ELF-1 (cell line): ENCODE measurements at places on chromosomes 1 and 21.
A peak's percentile ranks its signal among the peaks of the same experiment; 100 is the strongest.

DNA sequence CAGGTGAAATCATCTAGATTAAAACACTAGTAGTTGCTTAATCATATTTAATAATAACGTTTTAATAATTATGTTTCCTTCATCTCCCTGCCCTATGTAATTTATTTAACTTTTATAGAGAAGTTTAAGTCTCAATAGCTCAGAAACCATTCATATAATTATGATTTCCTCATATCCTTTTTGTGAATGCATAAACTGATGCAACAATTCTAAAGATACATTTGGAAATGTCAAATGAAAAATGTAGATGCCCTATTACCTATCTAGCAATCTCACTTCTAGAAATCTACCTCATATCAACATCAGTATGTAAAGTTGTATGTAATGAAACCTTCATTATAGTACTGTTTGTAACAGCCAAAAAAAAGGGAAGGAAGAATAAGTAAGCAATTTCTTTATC lies 10.5 kb downstream of the DRAM2 start:
- DNase-seq, result no peak

- DNase-seq, result no peak
Measured at GRCh38 chr1:23062271-23062670, 43.0 kb downstream of the KDM1A start.

DNA sequence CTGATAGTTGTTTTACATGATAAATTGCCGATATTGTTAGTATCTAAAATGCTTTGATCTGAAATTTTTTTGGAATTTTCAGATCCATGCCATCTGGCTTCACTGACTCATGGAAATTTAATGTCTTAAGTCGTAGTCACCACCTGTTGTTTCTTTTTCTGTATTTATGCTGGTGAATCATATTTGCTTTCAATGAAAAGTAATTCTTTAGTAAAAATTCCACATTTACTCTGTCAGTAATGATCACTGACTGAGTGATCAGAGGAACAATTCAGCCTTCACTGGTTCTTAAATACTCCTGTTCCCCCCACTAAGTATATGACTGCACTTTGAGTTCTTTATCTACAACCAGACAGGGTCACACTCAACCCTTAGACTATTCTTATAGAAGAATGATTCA lies 185.6 kb upstream of the NRIP1 start:
- no peak for DNase-seq

DNA sequence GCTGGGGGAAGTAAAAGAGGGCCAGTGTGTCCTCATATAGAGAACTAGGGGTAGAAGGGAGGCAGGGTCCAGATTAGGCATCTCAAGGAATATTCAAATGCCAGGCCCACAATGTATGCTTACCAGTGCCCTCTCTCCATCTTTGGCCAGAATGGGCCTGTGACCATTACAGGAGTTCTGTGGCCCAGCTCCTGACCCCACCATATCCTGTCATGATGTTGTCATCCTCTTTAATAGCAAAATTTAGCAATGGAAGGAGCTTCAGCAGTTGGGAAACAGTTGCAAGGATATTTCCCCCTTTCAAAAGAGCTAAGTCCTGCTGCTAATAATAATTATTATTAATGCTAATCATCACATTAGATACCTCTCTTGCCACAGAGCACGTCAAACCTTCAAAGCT lies 49.3 kb upstream of the JUN start:
- DNase-seq, result no peak

DNA sequence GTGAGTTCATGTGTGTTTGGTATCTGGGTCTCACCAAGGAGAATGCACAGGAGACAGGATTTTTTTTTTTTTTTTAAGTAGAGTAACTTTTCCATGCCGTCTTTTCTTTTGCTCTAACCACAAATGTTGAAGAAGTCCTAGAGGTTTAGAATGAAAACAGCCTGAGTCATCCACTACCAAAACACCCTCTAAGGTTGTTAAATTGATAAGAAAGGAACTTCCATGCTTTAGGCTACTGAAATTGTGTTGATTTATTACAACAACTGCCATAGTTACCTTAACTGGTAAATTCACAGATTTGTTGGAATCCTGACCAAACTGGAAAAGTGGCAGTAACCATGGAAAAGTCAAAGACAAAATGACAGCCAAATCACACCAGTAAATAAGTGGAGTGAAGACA lies 375.6 kb downstream of the AMY1C start:
- DNase-seq, result no peak

DNA sequence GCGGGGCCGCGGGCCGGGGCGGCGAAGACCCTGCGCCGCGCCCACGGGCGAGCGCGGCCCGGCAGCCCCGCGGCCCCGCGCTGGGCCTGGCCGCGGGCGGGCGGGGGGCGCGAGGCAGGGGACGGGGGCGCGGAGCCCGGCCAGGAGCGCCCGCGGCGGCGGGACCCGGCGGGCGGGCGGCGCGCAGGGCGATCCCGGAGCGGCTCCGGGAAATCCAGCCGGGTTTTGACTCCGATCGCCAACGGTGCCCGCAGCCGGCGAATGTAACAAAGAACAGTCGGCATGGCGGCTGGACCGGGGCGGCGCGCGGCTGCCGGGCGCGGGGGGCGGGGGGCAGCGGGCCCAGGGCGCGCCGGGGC lies 334 bp downstream of the PRDM15 start:
- peak; percentile 33 for DNase-seq

- DNase-seq, result no peak
Measured at GRCh38 chr1:115158181-115158580, 68.9 kb upstream of the TSPAN2 start.

DNA sequence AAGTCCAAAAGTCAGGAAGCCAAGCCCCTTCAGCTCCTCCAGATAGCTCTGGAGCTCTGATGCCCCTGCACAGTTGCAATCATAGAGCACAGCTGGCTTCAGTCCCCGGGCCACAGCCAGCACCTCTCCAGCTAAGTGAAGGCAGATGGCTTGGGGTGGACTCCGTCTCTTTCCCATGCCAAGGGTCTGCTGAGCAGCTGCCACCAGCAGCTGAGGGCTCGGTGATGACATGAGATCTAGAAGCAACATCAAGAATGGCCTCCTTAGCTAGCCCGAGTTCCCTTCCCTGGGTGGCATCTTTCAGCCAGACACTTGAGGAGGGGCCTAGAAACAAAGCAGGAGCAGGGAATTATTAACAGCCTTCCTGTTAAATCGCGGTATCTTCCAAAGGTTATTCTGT lies 973 bp downstream of the C1orf74 start:
- DNase-seq, result no peak

DNA sequence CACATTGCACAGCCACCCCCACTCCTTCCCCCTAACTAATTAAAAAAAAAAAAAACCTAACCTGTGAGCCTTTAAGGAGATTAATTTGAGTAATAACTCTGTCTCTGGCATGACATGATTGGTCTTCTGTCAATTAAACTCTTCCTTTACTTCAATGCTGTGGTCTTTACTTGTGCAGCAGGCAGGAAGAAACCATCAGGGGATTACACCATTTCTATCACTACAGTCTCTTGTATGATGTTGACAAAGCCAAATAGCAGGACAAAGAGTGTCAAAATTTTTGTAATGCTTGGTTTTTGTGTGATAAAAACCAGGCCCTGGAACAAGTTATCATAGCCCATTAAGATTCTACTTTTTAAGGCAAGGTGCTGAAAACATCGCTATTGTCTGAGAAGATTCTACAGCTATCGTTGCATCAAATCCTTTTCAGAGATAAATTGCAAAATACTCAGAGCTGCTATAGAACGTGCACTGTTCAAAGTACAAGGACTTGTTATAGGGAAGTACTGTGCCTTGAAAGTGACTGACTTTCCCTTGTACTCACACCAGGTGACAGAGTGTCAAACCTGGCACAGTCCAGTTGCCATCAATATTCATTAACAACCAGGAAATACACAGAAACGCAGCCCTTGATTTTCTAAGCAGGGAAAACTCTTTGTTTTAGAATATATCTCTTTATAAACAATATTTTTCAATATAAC lies 37.7 kb downstream of the LHX9 start:
- DNase-seq, result no peak

DNA sequence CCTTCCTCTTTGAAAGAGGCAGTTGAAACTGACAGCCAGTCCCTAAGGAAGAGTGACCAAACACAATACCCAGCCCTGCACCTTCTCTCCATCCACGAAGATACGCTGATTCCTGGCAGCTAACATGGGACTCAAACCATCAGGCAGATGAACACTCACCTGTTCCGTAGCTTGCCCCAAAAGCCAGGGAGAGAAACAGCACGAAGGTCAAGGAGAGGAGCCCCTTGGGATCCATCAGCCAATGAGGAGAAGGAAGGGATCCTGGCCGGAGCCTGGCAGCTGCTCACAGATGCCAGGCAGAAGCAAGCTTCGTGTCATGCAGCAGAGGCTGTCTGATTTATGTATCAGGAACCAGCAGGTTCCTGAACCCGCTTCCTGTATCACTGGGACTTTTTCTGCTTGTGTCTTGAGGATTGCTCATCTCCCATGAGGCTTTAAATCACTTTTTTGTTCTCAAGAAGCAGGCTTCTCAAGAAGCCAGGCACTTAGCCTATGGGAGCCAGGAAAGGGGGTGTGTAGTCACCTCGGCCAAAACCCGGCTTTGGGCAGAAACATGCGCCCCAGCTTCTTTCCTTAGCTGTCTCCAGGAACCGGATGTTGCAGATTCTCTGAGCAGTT lies at the start of gene SLAMF1:
SLAMF1 (minus strand) TSS at position 334 of the 618 bp plus-strand sequence; CDS start at position 235, 99 bp downstream.
- DNase-seq, result no peak

GRCh38 chr1:151510614-151510956 lies 602 bp upstream of the CGN start:
- DNase-seq, result no peak

- no peak for DNase-seq
Measured at GRCh38 chr1:16151196-16151994, 4.5 kb downstream of the EPHA2 start.

GRCh38 chr1:115170961-115171392 lies 81.7 kb upstream of the TSPAN2 start:
- no peak for DNase-seq

DNA sequence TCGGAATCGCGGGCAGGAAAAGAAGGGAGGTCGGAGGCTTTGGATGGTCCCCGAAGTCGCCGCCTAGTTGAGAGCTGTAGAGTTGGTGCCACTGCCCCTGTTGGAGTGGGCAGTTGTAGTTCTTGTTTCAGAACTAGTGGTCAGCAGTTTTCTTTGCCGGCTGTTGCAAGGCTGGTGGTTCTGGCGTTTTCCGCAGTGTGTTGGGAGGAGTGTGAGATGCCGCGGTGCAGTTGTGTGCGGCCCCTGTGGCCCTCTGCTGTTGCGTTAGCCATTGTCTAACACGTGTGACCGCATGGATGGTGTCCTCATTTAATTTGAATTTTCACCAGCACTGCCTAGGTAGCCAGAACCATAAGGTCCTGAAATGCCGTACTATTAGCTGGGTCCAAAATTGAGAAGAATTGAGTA lies 1.4 kb downstream of the ARF1 start:
- DNase-seq, result peak; percentile 53

GRCh38 chr1:221439008-221439746 lies 302.7 kb downstream of the DUSP10 start:
- DNase-seq, result peak; percentile 31

- DNase-seq, result peak; percentile 39
Measured at GRCh38 chr1:198876371-198876871, 237.6 kb downstream of the PTPRC start.

- no peak for DNase-seq
Measured at GRCh38 chr1:63704443-63704842, 69.4 kb upstream of the ROR1 start.

DNA sequence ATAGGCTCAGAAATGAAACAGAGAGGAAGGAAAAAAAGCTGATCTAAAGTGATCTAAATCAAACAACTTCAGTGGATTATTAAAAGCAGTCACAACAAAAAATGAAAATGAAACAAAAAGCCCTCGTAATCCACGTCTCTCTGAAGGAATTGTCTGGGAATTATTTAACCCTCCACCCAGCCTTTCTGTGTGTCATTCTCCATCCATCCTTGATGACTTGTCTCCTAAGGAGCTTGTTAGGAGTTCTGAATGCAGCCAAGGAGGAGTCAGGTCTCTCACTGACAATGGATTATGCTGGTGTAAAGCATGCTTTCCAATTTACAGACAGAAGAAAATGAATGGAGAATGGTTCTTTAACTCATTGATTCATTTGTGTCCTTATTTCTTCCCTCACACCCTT lies 359.3 kb upstream of the RUNX1 start:
- no peak for DNase-seq

DNA sequence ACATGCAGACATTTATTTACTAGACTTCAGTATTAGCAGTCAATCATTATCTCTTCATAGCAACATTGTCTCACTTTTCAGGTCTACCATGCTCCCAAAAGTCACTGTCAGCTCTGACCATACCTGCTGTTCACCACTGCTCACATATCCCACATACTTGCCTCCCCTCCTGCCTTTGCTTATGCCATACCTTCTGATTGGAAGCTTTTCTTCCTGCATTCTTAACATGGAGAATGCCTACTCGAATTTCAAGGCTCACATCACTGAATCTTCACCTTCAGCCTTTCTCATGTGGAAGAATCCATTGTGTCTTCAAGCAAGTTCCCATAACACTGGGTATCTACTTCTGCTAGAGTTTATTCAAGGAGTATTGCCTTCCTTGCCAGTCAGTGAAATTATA lies 135.4 kb downstream of the NTNG1 start:
- no peak for DNase-seq

DNA sequence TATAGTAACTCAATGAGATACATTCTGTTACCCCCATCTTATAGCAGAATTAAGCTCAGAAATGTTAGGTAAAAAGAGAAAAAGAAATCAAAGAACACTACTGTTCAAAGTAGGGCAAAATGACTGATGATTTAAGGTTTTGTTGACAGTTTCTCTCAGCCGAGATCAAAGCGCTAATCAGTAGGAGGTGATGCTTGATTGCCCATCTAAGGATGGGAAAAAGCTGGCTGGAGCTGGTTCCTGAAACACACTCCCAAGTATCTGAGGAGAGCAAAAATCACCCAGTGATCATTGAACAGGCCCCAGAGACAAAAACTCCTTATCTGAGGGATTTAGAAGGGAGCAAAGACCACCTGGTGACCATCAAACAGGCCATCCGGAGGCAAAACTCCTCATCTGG lies 64.5 kb upstream of the CSF1 start:
- DNase-seq, result no peak

DNA sequence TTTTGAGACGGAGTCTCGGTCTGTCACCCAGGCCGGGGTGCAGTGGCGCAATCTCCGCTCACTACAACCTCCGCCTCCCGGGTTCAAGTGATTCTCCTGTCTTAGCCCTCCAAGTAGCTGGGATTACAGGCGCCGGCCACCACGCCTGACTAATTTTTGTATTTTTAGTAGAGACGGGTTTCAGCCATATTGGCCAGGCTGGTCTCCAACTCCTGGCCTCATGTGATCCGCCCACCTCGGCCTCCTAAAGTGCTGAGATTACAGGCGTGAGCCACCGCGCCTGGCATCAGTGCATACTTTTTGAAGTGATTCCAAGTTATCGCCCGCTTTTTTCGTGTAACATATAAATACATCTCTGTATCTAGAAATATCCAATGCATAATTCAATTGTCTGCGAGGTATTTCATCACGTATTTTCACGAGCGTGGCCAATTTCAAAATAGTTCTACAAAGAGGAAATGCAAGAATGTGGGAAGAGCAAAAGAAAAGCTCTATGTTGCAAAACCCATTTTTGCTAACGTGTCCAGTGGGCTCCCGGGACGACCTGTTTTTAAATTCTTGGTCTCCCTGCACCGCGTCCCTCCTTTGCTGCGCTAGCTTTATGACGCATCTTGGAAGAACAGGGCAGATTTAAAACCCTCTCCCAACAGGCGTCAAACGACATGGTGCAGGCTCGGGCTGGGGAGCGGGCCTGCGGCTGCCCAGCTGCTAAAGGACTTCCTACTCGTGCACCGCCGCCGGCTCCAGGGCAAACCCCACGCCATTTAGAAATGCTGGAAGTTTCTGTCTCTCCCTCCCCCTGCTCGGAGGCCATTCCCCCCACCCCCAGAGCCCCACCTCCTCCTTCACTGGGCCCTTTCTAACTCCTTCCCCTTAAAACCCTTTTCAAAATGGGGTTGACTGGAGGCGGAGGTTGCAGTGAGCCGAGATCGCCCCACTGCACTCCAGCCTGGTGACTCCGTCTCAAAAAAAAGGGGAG lies 923 bp upstream of the IFNGR2 start:
- DNase-seq, result peak; percentile 57
